Stimulated activated CD4-positive, alpha-beta T cell treated with anti-CD3 and anti-CD28 coated beads, Interleukin-1b, Interleukin-23, amount 100 ng/mL, for 4 hours (primary cell): ENCODE measurements at places on chromosomes 6 and 20.

GRCh38 chr20:64209148-64209547 lies 44.9 kb downstream of the MYT1 start:
- DNase-seq, result no peak

- no peak for DNase-seq
Observed at GRCh38 chr6:135540207-135540840, 42.8 kb upstream of the AHI1 start.

DNA sequence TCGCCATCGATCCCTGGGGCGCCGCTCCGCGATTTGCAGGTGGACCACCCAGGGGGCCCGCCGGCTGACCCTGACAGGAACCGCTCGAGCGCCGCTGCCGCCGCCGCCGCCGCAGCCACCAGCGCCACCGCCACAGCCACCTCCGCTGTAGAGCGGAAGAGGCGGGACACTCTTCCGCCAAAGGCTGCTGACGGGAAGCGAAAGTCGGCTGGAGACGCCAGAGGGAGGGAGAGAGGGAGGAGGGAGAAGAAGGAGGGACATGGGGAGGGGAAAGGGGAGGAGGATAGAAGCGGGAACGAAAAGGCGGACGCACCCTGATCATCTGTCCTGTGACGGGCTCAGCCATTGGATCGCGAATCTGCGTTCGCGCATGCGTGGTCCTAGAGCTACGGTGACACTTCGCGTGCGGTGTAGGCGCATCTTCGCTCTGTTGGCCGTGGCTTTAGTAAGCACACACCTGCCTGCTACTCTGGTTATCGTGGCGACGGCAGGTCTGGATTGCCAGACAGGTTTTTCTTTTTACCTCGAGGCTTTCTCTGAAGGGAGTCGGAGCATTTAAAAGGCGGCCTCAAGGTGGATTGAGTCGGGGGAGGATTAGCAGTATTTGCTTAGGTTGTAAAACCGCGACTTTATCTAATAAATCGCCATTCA lies at the start of gene TMEM30A:
Gene TMEM30A, minus strand, starts transcription at position 161 of the 651 bp plus-strand sequence. Its CDS starts 154 bp downstream, at position 7.
- peak; percentile 92 for DNase-seq

DNA sequence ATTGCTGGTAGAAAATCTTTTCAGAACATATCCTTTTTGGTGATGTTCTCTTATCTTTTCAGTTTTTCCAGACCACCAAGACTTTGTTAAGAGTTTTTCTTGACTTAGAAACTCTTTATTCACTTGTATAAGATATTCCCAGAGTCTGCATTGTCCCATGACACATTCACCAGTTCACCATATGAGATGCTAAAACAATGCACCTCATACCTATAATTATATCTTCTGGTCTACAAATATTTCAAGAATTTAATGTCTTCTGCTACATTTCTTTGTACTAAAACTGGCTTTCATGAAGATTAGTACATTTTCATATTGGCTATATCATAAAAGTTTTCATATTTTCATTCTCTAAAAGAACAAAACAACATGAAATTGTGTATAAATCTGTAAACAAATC lies 111.3 kb downstream of the ADGRG6 start:
- no peak for DNase-seq

DNA sequence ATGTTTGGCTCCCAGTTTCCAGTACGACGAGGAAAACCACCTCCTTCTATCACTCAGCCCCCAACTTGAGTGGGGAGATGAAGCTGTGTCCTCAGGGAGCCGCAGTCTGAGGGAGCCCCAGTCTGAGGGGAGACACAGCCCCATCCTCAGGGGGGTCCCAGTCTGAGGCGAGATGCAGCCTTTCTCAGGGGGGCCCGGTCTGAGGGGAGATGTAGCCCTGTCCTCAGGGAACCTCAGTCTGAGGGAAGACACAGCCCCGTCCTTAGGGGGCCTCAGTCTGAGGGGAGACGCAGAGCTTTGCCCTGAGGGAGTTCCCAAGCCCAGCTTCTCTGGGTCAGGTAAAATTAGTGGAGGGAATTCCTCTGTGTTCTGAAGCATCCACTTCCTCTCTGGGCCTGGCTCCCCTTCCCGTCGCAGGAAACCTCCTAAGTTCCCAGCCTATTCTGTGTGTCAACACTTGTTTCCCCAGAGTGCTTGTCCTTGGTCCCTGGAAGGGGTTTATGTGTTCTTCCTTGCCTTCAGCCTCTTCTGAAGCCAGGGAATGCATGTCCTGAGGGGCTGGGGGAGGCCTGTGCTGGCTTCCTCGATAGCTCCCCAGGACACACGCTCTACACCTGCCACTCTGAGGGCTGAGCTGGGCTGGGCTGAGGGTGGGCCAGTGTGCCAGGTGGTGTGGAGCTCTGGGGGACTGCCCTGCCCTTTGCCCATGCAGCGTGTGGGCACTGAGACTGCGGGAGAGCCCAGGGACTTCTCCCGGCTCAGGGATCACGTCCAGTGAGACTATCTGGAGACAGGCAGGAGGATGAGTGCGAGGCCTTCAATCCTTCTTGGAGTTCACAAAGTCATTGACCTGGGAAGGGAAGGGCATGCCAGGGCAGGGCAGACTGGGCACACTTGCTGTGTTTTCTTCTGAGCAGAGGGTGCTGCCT lies 55.4 kb downstream of the VEGFA start:
- no peak for DNase-seq

- no peak for DNase-seq
Observed at GRCh38 chr20:34577061-34577460, 18.5 kb downstream of the MAP1LC3A start.

DNA sequence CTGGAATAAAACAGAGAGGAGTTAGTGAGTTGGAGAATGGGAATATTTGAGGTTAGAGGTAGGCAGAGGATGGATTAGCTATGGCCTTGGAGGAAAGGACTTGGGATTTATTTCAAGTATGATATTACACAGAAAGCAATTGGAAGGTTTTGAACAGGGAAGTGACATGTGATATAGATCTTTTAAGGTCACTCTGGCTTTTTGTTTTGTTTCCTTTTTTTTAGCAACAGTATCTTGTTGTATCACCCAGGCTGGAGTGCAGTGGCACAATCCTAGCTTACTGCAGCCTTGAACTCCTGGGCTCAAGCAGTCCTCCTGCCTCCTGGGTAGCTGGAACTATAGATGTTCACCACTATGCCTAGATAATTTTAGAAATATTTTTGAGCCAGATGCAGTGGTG lies 190.3 kb downstream of the UTRN start:
- DNase-seq, result no peak

- no peak for DNase-seq
Observed at GRCh38 chr6:3615391-3616380, 135.8 kb downstream of the PXDC1 start.

DNA sequence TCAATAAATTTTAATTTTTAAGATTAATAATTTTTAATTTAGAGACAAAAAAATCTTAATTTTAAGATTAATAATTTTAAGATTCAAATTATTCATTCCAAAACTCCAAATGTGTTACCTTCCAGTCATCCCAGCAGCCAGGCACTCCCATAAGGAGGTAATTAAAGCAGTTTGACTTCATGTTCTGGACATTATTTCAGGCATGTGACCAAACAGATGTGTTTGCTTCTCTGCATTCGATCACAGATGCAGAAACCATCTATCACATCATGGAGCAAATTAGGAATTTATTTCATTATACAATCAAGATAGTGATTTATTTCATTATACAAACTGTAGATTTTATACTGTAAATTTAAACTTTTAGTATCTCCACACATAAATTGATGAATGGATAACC lies 150.3 kb downstream of the AKAP7 start:
- no peak for DNase-seq

- DNase-seq, result no peak
Observed at GRCh38 chr6:121723623-121724022, 288.2 kb downstream of the GJA1 start.

DNA sequence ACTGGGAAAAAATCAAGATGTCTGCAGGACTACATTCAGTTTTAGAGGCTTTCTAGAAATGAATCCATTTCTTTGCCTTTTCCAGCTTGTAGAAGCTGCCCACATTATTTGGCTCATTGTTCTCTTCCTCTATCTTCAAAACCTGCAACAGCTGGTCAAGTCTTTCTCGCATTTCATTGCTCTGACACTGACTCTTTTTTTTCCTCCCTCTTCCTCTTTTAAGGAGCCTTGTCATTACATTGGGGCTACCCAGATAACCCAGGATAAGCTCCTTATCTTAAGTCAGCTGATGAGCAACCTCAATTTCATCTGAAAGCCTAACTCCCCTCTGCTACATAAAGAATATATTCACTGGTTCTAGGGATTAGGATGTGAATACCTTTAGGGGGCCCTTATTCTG lies 53.2 kb upstream of the CEP162 start:
- DNase-seq, result no peak
